ENCODE measurements at places on chromosomes 4 and X. TPM values are rescaled to one million over a fixed set of nuclear protein-coding genes. Genes with fewer than 3 reads are reported as not detected.

Gene SMC1A
- 22.9 TPM for total RNA-seq

Gene AMTN
- total RNA-seq, result not detected

Gene NUDT10
- total RNA-seq, result 13.4 TPM

Gene FREM3
- total RNA-seq, result 1.5 TPM

Gene REPS2
- total RNA-seq, result 35.1 TPM

Gene SPANXA1
- not detected for total RNA-seq

Measured in spinal cord (tissue), 10 donors.